ENCODE measurements at places on chromosomes 4 and X.

GRCh38 chr4:184616633-184617551 lies 32.4 kb downstream of the CASP3 start:
- DNase-seq: no peak

DNA sequence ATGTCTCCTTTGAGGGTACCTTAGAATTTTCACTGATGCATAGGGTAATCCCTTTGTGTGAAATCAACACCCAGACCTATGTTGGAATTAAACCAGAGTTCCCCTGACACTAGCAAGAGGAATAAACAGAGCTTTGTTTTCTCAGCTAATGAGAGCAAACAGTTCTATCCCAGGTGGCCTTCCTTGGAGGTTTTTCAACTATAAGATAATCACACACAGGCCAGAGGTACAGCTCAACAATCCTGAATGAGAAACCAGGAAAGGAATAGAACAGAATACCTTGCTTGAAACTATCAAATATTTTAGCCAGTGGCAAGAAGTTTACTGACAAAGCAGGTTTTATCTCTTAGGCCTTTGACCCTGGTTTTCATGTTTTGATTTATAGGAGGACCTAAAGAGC lies 100.2 kb downstream of the OTC start:
- DNase-seq: no peak

GRCh38 chr4:37381040-37381668 lies 136.6 kb downstream of the NWD2 start:
- DNase-seq: no peak

DNA sequence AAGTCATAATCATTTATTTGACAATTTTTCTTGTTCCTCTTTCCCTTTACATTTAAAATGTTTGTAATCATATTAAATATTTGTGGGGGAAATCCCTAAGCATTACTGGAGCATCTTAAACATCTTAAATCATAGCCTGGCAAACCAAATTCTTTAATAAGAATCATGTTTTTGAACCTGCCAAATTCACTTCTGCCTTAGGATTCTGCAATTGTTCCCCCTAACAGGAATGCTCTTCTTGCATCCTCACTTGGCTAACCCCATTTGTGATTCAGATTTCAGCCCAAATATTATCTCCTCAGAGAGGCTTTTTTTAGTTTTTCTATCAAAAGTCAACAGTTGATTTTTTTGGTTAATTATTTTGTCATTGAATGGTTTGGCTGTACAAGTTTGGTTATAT lies 241.1 kb downstream of the MAPK10 start:
- no peak for DNase-seq

- DNase-seq: no peak
These were observed 524.9 kb upstream of the HTR2C start for GRCh38 chrX:114058988-114059418.

GRCh38 chr4:76616526-76616925 lies 181.5 kb downstream of the SHROOM3 start:
- DNase-seq: no peak

DNA sequence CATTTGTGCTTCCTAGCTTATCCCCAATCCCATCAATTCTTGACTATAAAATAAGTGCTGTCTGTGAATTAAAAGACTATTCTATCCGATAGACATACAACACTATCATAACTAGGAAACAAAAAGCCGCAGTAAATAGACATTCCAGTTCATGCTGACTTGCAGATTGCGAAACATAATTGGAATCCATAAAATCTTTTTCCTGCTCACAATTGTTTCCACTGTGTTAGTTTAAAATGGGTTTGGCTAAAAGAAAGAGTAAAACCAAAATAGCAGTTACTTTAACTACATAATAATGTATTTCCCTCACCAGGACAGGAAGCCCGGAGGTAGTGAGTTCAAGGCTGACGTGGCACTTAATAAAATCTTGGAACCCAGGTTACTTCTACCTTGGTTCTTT lies 17.2 kb downstream of the SMIM31 start:
- DNase-seq: no peak

- DNase-seq: no peak
These were observed 9.0 kb upstream of the PITX2 start for GRCh38 chr4:110631584-110632505.

- DNase-seq: no peak
These were observed 233.7 kb downstream of the PRDM5 start for GRCh38 chr4:120688791-120689190.

GRCh38 chr4:113921089-113921794 lies 58.2 kb downstream of the ARSJ start:
- DNase-seq: no peak

DNA sequence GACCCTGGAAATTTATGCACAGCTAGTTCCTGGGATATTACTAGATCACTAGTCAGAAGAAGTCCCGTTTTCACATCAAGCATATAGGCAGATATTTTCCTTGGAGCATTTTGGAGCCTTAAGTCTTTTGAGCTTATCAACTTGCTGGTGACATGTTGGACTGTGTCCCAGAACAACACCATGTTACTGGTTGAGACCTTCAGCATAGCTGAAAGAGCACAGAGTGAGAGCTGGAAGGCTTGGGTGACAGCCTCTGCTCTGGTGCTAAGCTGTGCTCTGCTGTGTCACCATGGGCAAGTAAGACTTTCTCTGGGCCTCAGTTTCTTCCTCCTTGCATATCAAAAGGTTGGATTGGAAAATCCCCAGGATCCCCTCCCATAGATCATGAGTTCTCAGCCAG lies 116.6 kb upstream of the FRMPD4 start:
- DNase-seq: no peak

DNA sequence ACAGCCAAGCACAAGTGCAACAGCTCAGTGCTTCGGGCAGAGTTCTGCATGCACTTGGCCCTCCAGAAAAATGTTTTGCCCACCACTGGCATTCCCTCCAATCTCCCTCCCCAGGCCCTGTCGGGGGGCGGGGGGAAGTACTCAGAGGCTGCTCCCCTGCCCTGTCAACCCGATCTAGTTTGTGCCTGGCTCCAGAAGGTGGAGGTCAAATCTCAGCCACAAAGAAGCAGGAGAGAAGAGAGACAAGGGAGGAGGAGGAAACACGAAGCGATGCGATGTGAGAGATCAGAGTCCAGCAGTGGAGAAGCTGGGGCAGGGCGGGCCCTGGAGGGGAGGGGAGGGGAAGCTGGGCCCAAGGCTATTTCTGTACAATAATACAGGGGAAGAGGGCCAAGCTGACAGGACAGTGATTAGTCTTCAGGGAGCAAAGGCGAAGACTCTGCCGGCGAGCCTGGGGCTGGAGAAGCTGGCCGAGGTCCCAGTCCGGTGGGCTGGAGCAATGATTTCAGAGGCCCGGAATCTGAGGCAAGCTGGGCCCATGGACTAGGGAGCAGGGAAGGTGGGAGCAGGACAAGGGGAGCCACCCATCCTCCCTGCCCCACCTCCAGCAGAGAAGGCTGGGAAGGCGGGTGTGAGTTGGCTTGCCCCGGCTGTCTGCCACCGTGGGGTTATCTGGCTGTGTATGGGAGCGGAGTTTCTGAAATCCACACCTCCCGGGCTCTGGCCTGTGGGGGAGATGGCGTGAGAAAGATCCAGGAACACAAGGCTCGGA lies 167.1 kb downstream of the EFNB1 start:
- no peak for DNase-seq

- no peak for DNase-seq
These were observed 133.8 kb upstream of the UGT8 start for GRCh38 chr4:114464726-114465272.

DNA sequence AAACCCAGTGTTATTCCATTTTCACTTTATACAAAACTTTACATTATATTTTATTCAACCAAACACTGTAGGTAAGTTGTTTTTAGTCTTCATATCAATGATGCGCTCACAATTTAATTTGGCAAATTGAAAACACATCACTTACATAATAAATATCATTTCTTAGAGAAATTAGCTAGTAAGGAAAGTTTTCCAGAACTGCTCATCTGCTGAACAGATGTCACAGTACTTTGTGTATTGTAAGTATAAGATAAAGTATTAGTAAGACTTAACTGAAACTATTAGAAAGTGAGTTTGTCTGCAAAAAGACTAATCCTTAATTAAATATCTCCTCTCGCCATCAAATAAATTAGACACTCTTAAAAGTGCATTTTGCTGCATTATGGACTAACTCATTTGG lies 108.7 kb upstream of the PACRGL start:
- DNase-seq: no peak

GRCh38 chr4:2745981-2746806 lies 9.9 kb downstream of the TNIP2 start:
- peak; percentile 52 for DNase-seq

- DNase-seq: no peak
These were observed 128.3 kb downstream of the PJA1 start for GRCh38 chrX:69036674-69037573.

GRCh38 chrX:347351-348117 lies 28.9 kb upstream of the GTPBP6 start:
- DNase-seq: no peak

- DNase-seq: no peak
These were observed 152.4 kb upstream of the SPIN4 start for GRCh38 chrX:63503541-63503940.

GRCh38 chr4:110454441-110454840 lies 21.5 kb upstream of the ENPEP start:
- DNase-seq: no peak

DNA sequence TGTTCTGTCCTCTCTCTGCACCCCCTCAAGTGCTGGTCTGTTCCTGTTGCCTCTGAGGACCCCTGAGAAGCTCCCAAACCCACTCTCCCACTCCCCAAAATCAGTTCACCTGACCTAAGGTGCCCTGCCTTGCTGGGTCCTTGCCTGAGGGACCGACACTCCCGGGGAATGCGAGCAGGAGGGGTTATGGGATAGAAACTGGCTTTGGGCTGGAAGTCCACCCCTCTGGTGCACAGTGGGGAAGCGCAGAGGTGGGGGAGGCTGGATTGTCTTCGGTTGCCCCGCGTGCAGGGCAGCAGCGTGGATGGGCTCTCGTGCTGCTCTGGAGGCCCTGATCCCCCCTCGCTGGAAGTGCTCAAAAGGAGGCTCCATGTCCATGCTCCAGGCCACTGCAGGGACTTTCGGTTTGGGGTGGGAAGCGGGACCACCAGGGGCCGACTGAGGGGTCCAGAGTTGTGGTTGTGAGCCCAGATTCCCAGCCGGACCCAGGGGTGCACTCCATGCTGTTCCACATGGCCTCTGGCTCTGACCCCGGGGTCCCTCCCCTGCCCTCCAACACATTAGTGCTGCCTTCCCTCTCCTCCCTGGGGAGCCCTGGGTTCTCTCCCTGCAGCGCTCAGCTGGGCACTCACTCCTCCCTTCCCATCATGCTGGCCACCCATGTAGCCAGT lies 7.6 kb downstream of the SORCS2 start:
- no peak for DNase-seq

GRCh38 chrX:40266490-40267333 lies 169.0 kb upstream of the BCOR start:
- DNase-seq: peak; percentile 11

DNA sequence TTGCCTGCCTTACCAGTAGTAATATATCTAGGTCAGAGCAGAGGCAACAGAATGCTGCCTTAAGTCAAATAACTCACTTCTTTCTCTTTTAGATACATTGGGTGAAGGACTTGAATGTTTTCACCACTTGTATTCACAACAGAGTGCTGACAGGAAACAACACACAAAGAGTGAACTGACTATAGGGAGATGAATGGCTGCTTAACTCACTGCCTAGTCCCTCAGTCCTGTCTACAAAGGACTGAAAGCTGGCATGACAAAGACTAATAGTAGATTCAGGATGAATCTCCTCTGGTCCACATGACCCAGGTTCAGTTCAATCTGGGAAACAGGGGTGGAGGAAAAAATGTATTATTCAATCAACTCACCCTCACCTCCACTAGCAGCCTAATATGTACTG lies 134.2 kb downstream of the GALNTL6 start:
- no peak for DNase-seq

DNA sequence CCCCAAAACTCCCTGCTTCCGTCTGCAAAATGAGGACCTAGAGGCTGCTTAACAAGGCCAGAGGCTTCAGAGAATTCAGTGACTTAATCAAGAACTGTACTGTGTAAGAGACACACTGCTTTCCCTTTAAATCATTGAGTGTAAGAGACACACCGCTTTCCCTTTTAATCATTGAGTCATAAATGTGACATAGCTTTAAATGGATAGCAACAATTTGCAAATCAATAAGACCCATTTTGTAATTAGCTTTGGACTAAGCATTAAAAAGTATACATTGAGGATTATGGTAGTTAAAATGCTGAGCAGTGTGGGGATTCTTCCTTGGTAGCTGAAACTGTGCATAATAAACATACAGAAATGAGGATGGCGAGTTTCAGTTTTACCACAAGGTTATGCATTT lies 31.8 kb downstream of the ARX start:
- DNase-seq: no peak

DNA sequence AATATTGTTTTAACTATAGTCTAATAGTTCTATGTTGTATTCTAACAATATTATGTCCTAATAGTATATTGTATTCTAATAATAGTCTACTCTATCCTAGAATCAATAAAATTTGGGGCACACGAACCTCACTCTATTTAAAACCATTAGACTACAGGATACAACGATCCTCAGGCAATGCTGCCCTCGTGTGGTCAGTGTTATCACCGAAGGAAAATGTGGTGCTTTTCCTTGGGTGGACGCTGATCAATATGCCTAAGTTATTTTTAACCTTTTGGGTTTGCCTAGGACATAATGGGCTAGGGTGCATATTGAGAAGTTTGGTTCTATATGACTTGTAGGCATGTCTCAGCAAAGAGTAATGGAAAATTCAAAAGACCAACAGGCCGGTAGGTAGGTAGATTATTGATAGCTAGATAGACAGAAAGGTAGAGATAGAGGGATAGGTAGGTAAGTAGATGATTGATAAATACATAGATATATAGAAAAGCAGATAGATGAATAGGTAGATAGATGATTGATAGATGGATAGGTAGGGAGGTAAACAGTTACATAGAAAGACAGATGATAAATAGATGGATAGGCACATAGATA lies 75.1 kb downstream of the PRKX start:
- no peak for DNase-seq

- DNase-seq: no peak
These were observed 48.3 kb downstream of the ABLIM2 start for GRCh38 chr4:8110071-8110986.

DNA sequence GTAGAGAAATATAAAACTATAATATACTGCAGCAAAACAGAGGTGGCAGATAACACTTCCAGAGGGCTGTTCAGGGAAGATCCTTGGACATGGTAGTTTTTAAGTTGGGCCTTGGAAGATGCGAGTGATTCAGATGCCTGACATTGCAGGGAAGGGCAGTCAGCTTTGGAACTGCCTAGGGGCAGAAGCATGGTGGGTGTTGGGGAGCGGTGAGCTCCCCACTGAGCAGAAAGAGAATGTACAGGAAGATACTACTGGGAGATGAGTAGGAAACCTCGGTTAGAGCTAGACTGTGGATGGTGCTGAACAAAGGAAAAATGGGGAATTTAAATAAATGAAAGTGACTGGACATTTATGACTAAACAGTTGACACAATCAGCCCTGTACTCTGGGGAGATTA lies 24.9 kb upstream of the SEC24B start:
- DNase-seq: no peak

- no peak for DNase-seq
These were observed 33.6 kb downstream of the PTTG2 start for GRCh38 chr4:37993806-37994205.

All from stimulated activated CD8-positive, alpha-beta memory T cell treated with anti-CD3 and anti-CD28 coated beads, Interleukin-15, amount 100 ng/mL, for 24 hours (primary cell).